Stromal cell of bone marrow (primary cell): ENCODE measurements at places on chromosomes 13 and 19.

- DNase-seq = no peak
Observed at GRCh38 chr13:43180837-43181236, 157.5 kb downstream of the DNAJC15 start.

DNA sequence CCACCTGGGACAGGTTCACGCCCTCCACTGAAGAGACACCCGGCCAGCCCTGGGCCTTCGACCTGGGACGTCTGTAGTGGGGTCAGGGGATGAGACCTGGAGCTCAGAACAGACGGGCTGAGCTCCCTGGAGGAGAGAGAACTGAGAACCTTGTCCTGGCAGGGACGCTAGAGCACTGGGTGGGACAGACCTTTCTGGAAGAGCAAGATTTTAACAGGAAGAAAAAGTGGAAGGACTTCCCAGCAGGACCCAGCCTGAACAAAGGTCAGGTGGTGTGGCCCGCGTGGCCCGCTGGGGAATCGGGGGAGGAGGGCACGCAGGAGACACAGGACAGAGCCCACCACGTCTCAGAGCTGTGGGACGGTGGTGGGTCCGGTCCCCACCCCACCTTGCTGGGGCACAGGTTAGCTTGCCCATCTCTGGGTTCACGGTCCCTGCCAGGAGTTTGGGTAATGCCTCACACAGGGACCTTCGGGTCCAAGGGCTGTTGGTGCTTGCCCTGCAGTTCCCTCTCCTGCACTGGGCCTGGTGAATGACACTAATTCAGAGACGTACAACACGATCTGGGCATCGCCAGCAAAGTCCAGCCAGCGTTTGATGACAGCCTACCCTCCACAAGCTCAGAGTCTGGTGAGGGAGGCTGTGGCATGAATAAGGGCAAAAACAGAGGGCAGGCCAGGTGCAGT is 1.2 kb upstream of the EFNA2 start:
- DNase-seq = no peak

DNA sequence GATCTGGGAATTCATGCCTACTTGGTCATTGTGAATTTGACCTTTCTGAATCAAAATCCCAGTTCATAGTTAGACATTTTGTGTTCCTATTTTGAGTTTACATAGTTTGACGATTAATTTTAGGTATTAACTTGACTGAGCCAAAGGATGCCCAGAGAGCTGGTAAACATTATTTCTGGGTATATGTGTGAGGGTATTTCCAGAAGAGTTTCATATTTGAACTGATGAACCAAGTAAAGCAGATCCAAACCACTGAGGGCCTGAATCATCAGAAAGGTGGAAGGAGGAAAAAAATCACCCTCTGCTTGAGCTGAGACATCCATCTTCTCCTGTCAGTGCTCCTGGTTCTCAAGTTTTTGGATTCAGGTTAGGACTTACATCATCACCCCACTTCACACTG is 116.6 kb downstream of the CYSLTR2 start:
- DNase-seq = no peak

- no peak for DNase-seq
Observed at GRCh38 chr19:31089681-31090080, 259.6 kb downstream of the TSHZ3 start.
